ENCODE measurements at places on chromosomes 5 and 9. TPM values are rescaled to one million over a fixed set of nuclear protein-coding genes. Genes with fewer than 3 reads are reported as not detected.

GRCh38 chr9:113298924-113299770 is 4.0 kb downstream of the RNF183 start:
- H3K4me1 ChIP-seq = peaks cover 6% of the 10 kb centered on the region
- DNase-seq = no peak
- no peak overlapping the region for H3K27ac ChIP-seq
- H3K36me3 ChIP-seq = no peaks in the 10 kb centered on the region
- H3K4me3 ChIP-seq = no peak overlapping the region
- H3K27me3 ChIP-seq = peaks cover 16% of the 10 kb centered on the region

- H3K27ac ChIP-seq = no peak overlapping the region
- no peak for DNase-seq
- H3K27me3 ChIP-seq = no peaks in the 10 kb centered on the region
- peaks cover 6% of the 10 kb centered on the region for H3K4me1 ChIP-seq
- no peaks in the 10 kb centered on the region for H3K36me3 ChIP-seq
Measured at GRCh38 chr5:172612771-172613170, 28.3 kb upstream of the NEURL1B start.

GRCh38 chr5:34751807-34752736 is 86.9 kb upstream of the TTC23L start:
- peaks cover 21% of the 10 kb centered on the region for H3K4me1 ChIP-seq
- H3K27me3 ChIP-seq = no peaks in the 10 kb centered on the region

DNA sequence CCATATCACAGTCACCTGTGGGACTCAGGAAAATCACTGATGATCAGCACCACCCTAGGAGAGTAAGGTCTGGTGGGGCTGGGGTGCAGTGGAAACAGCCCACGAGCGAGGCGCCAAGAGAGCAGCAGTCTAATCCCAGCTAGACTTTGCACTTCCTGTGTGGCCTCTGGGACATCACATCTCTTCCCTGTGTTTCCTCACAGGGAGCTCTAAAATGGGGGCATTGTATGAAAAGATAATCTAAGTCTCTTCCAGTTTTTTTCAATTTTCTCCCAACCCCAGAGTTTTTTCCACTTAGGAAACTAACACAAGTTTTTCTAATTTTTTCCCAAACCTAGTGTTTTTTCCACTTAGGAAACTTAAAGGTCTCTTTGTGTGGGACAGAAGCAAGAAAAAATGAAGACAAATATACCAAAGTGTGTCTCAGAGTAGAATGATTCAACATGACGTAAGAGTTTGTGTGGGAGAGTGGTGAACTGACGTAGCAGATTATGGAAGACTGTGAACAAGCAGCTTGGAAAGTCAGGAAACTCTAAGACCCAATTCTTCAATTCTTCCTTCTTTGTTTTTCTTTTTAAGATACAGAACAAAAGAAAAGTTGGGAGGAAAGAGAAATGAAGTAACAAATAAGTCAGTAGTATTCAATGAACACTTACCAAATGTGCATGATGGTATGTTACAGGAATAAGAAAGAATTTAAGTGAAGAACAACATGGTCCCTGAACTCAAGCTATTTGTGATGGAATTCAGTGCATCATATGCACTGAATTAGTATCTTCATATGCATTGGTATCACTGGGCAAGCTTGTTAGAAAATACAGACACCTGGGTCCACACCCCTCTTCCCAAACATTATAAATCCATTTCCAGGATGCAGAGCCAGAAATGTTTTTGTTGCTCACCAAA is 51.3 kb downstream of the LHFPL2 start:
- DNase-seq = no peak
- peaks cover under 1% of the 10 kb centered on the region for H3K36me3 ChIP-seq
- H3K4me1 ChIP-seq = peaks cover 67% of the 10 kb centered on the region
- no peaks in the 10 kb centered on the region for H3K27me3 ChIP-seq
- H3K4me3 ChIP-seq = no peak overlapping the region
- peak overlapping the region; percentile 7 for H3K27ac ChIP-seq

- H3K4me1 ChIP-seq = no peaks in the 10 kb centered on the region
- no peaks in the 10 kb centered on the region for H3K36me3 ChIP-seq
- no peak for DNase-seq
- H3K27me3 ChIP-seq = peaks cover 2% of the 10 kb centered on the region
Measured at GRCh38 chr5:110817459-110817858, 78.7 kb downstream of the SLC25A46 start.

- H3K4me1 ChIP-seq = peaks cover 10% of the 10 kb centered on the region
- H3K4me3 ChIP-seq = no peak overlapping the region
- DNase-seq = no peak
Measured at GRCh38 chr5:90854169-90854568, 295.6 kb downstream of the ADGRV1 start.

GRCh38 chr5:29930316-29930715 is 1263.2 kb upstream of the CDH6 start:
- H3K4me1 ChIP-seq = no peaks in the 10 kb centered on the region
- no peak overlapping the region for H3K4me3 ChIP-seq
- H3K27ac ChIP-seq = no peak overlapping the region
- no peaks in the 10 kb centered on the region for H3K36me3 ChIP-seq

DNA sequence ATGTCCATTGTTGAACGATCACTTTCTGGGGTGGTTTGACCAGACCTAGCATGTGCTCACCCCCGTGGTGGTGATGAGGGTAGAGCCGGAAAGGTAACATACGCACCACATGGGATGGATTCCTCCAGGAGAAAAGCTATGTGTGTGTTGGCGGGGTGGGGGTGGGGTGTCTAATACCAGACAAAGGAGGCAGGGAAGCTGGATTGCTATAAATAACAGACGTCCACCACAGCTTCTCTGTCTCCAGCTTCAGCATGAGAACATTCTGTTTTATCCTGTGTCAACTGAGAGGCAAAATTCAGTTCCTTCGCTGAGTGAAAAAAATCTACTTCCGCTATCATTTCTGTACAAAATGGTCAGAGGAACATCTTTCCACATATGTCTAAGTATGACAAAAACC is 151.0 kb downstream of the PCSK1 start:
- H3K27me3 ChIP-seq = no peaks in the 10 kb centered on the region
- DNase-seq = no peak
- no peaks in the 10 kb centered on the region for H3K36me3 ChIP-seq
- peaks cover 22% of the 10 kb centered on the region for H3K4me1 ChIP-seq
- no peak overlapping the region for H3K27ac ChIP-seq
- no peak overlapping the region for H3K4me3 ChIP-seq

DNA sequence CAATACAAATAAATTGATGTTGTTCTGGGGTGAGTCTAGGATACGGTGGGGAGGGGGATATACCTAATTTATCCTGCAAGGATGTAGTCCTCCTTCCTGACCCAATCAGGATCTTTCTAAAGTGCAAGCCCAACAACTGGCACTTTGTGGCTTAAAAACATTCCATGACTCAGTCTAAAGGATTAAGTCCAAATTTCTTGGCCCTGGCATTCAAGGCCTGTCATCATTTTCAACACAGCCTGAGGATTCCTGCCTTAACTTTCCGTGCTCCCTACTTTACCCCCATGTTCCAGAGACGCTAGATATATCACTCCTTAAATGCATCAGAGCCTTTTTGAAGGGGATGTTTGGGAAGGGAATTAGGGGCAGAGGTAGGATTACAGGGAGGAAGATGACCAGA is 1.0 kb downstream of the FAM221B start:
- H3K36me3 ChIP-seq = no peaks in the 10 kb centered on the region
- H3K4me1 ChIP-seq = peaks cover 44% of the 10 kb centered on the region
- peak overlapping the region; percentile 1 for H3K4me3 ChIP-seq
- no peak overlapping the region for H3K27ac ChIP-seq
- no peak for DNase-seq

DNA sequence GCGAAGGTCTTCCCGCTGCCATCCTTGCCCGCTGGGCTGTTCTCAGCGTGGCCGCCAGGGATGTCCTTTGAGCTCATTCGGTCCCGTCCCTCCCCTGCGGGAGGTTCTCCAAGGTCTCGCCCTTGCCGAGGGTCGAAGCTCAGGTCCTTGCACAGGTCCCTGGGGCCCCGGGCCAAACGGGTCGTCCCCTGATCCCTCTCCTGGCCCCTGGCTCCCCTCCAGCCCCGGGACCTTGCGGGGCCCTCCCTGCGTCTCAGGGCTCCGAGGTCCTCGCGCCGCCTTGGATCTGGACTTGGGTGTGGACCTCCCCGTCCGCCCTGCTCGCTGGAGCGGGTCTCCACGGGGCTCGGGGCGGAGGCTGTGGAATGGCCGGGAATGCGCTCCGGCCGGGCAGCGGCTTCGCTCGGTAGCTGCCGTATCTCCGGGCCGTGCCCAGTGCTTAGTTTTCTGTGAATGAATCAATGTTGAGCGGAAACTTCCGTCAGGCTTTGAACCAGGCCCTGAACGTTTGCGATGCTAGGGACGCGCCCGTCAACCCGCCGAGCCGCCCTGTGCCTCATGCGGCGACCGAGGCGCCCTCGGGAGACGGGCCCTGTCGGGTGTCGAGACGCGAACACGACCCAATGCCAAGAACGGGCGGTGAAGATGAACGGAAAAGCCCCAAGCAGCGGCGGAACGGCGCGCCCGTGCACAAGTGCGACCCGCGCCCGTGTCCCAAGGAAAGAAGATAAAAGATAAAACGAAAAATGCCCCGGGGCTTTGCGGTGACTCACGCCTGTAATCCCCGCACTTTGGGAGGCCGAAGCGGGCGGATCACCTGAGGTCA is 780 bp downstream of the RNU6ATAC start:
- H3K27ac ChIP-seq = no peak overlapping the region
- DNase-seq = peak; percentile 36
- H3K27me3 ChIP-seq = peaks cover 9% of the 10 kb centered on the region
- H3K4me3 ChIP-seq = no peak overlapping the region
- H3K4me1 ChIP-seq = no peaks in the 10 kb centered on the region
- H3K36me3 ChIP-seq = peaks cover 11% of the 10 kb centered on the region

- no peaks in the 10 kb centered on the region for H3K27me3 ChIP-seq
- peaks cover 29% of the 10 kb centered on the region for H3K4me1 ChIP-seq
- DNase-seq = no peak
- H3K27ac ChIP-seq = peak overlapping the region; percentile 69
- H3K4me3 ChIP-seq = peak overlapping the region; percentile 95
- no peaks in the 10 kb centered on the region for H3K36me3 ChIP-seq
Measured at GRCh38 chr9:132943651-132944293, 644 bp downstream of the TSC1 start.

DNA sequence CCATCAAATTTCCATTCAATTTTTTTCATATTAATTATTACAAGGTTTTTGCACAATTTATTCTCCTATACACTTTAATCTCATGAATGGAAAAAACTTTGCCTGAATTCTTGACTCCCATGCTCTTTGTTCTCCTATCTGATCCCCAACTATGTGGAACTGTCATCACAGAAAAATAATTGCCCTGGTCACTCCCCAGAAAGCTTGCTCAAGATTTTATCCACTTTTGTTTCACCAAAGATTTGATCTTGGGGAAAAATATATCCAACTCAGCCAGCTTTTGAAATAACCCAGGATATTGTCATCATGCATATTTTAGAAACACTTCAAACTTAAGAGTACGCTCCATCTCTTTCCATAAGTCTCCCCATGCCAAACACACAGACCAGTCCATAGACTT is 77.7 kb upstream of the PPP2R2B start:
- no peaks in the 10 kb centered on the region for H3K36me3 ChIP-seq
- no peak overlapping the region for H3K4me3 ChIP-seq
- DNase-seq = no peak
- H3K27ac ChIP-seq = no peak overlapping the region

DNA sequence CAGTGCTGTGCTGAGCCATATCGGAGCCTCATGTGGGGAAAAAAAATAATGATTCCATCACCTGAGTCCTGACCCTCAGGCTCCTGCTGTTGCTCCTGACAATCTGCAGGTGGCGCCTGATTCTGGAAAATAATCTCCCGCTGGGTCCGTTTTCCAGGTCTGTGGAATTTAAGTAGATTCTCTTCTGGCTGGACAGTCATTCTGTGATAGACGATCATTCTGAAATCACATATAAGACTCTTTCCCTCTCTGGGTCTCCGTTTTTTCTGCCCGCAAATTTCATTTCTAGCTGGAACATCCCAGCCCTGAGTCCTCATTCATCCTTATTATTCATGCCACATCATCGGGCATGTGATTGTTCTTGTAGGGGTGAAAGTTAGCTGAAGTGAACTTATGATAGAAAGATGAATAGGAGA is 22.1 kb upstream of the STXBP1 start:
- no peak overlapping the region for H3K27ac ChIP-seq
- no peak overlapping the region for H3K4me3 ChIP-seq
- H3K36me3 ChIP-seq = no peaks in the 10 kb centered on the region
- peak; percentile 67 for DNase-seq

GRCh38 chr5:119275146-119275545 is 80.7 kb upstream of the TNFAIP8 start:
- no peak for DNase-seq
- no peak overlapping the region for H3K4me3 ChIP-seq
- no peaks in the 10 kb centered on the region for H3K27me3 ChIP-seq
- no peaks in the 10 kb centered on the region for H3K4me1 ChIP-seq
- H3K27ac ChIP-seq = no peak overlapping the region

- peaks cover 9% of the 10 kb centered on the region for H3K36me3 ChIP-seq
- peaks cover 14% of the 10 kb centered on the region for H3K27me3 ChIP-seq
- peaks cover 16% of the 10 kb centered on the region for H3K4me1 ChIP-seq
- DNase-seq = no peak
Measured at GRCh38 chr5:177440211-177440989, 6.2 kb upstream of the PRR7 start.

DNA sequence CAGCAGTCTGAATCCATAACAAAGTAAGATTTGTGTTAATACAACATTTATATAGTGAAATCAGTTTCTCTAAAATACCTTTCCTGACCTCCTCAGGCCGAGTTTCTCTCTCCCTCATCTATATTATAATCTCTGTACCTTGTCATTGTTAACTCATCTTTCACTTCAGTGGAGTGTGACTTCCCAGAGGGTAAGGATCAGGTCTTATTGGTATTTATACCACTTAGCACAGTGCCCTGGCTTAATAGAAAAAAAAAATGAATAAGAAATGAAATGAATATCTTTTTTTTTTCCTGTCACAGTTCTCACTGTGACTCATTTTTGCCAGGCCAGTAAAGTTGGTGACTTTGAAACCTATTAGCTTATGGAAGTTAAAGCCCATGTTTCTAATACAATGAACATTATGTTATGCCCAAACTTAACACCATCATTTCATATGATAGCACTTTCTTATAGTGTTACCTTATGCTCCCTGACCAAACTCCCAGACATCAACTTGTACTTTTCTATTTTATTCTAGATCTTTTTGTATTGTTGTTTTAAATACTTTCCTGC is 90.1 kb downstream of the NR3C1 start:
- H3K4me1 ChIP-seq = no peaks in the 10 kb centered on the region
- no peak overlapping the region for H3K27ac ChIP-seq
- no peaks in the 10 kb centered on the region for H3K36me3 ChIP-seq

Gene ABL1
- total RNA-seq = 88.9 TPM

Gene ADCY2
- total RNA-seq = 3.5 TPM

Gene ANKDD1B
- total RNA-seq = 0.20 TPM

Gene BAAT
- total RNA-seq = 0.16 TPM

Gene MPDZ
- 76.1 TPM for total RNA-seq

Gene NOXA1
- total RNA-seq = 0.89 TPM

Gene CDH6
- 233 TPM for total RNA-seq

Gene DNAH5
- 0.12 TPM for total RNA-seq

Gene CER1
- 0.32 TPM for total RNA-seq

Gene PDE4D
- total RNA-seq = 11.8 TPM

Gene ARSK
- 8.9 TPM for total RNA-seq

Gene DRD1
- total RNA-seq = not detected

Gene SH3GL2
- 1.1 TPM for total RNA-seq

Gene ZNG1F
- 9.5 TPM for total RNA-seq

All from neural crest cell (in vitro differentiated cells).